Right cardiac atrium (tissue), 5 donors: ENCODE measurements at places on chromosomes 11 and 22.
A peak's percentile ranks its signal among the peaks of the same experiment; 100 is the strongest.

- no peak for DNase-seq
These were observed 32.3 kb downstream of the MIAT start for GRCh38 chr22:26689513-26690301.

DNA sequence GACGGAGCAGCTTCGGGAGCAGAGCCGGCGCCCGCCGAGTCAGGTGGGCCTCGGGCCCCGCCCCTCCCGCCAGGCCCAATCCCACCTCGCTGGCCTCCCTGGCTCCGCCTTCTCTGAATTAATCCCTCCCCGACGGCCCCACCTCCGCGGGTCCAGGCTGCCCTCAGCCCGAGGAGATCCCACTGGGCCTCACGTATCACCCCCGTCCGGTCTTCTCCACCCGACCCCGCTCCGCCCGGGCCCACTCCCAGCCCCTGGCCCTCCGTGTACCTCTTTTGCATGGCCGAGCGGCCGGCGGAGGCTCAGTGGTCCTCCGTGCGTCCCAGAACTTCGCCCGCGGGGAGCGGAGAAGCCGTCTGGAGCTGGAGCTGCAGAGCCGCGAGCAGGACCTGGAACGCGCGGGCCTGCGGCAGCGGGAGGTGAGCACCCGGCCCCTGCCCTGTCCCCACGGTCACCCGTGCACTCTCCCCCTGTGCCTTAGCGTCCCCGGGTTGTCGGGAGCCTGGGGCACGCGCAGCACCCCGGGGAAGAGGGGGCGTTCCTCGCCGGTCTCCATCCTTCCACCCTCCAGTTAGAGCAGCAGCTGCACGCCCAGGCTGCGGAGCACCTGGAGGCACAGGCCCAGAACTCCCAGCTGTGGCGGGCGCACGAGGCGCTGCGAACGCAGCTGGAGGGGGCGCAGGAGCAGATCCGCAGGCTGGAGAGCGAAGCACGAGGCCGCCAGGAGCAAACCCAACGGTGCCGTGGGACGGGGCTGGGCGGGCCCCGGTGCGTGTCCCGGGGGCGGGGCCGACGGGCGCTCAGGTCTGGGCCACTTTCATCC, 2.2 kb upstream of the CD151 start:
- DNase-seq = peak; percentile 81

DNA sequence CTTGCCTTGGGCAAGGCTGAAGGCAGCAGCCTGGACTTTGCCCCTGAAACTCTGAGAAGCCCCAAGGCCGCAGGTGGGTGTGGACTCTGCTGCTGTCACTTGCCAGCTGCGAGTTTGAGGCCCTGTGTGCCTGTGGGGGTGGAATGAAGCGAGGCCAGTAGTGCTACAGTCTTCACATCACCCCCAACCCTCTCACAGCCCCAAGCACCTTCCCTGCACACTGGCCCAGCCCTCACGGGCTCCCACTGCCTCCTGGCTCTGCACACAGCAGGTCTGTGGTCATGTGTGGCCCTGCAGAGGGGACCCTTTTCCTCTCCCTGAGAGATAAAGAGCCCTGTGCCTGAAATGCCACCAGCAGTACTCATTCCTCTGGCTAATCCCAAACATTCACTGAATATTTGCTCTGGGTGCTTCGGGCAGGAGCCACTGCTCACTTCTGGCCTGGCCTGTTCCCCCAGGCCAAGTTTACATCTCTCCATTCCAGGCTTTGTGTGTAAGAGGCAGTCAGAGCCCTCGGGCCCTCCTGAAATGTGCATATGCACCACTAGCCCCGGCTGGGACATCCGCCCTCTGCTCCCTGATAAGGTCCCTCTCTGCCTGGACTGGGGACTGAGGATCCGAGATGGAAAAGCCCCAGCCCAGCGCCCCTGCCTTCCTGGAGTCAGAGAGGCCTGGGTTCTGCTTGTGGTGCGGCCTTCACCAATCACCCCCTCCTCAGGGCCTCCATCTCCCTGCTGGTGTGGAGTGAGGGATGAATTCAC, 17.7 kb downstream of the MGAT3 start:
- no peak for DNase-seq

GRCh38 chr11:64745189-64745520, 1.2 kb upstream of the RASGRP2 start:
- DNase-seq = peak; percentile 94

DNA sequence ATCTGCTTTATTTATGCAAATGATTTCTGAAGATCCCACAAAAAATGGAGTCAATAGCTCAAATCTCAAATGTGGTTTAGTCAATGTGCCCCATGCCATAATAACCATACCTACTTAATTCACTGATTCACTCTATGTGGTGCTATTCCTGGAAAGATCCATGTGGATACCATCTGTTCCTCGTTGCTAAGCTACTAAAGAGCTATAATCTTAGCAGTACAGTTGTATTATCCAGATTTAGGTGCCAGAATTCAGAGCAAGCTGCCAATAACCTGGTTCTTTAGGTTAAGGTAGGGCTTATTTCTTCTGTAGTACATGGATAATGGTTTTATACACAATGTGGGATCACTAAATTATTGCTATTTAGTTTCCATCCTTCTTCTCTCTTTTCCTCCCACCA, 974.7 kb upstream of the CCDC90B start:
- no peak for DNase-seq

DNA sequence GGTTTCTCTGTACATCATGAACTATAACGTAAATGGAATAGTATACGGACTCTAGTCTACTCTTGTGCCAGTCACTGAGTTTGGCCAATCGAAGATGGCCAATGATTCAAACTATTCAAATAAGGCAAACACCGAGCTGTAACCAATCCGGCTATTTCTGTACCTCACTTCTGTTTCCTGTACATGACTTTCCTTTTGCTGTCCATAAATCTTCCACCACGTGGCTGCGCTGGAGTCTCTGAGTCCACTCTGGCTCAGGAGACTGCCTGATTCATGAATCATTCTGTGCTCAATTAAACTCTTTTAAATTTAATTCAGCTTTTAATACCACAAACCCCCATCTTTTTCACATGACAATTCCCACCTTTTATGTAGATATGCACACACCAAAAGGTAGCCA, 1.5 kb upstream of the JAML start:
- DNase-seq = no peak

GRCh38 chr11:71251151-71251721, 1.1 kb downstream of the SHANK2 start:
- no peak for DNase-seq

DNA sequence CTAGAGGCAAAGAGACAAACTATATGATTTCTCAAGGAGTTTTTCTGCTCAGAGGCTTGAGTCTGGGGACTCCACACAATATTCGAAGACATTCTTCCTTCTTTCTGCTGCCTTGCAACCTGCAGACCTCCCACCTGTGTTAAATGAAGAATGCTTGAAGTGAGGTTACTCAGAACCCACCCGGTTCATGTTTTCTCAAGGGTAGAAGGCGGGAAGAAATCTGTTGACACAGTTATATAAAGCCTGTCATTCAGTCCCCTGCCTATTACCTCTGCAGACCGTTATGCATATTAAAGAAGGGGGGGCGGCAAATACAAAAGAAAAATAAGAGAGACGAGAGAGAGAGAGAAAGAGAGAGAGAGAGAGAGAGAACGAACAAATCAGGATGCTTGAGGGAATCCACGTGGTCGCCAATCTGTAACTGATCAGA, 2.2 kb upstream of the KMT2A start:
- no peak for DNase-seq

DNA sequence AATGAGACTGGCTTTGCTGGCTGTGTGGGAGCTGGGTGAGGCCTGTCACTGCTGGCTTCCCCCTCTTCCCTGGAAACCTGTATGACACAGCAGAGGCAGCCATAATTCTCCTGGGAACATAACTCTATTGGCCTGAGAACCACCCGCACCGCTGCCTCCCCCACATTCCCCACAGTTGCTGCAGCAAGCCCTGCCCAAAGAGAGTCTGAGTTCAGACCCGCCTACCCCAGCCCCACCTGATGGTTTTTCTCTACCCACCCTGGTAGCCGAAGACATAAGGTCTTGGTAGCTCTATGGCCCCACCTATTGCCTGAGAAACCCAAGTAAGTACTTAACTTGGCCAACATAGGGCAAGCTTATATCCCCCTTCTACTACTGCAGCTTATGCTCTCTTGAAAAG, 174.8 kb downstream of the C11orf91 start:
- no peak for DNase-seq

DNA sequence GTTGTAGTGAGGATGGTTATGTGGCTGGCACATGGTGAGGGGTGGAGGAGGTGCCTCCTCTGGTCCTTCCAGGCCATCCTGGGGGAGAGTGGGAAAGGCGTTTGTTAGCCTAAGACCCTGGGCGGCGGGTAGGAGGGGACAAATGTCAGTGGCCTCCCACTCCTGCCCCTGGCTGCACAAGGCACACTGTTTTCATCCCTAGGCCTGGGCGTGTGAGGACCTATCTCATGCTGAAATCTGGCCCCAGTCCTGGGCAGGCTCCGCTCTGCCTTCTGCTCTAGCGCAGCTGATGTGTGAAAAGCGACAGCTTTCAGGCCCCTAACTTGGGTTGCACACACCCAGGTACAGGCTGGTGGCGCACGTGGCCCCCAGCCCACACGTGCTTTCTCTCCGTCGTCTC, 32.1 kb downstream of the DAGLA start:
- no peak for DNase-seq
